ENCODE measurements at places on chromosomes 13 and 19.
A peak's percentile ranks its signal among the peaks of the same experiment; 100 is the strongest.

GRCh38 chr13:85520445-85520844 is 278.8 kb downstream of the SLITRK6 start:
- DNase-seq, result no peak

DNA sequence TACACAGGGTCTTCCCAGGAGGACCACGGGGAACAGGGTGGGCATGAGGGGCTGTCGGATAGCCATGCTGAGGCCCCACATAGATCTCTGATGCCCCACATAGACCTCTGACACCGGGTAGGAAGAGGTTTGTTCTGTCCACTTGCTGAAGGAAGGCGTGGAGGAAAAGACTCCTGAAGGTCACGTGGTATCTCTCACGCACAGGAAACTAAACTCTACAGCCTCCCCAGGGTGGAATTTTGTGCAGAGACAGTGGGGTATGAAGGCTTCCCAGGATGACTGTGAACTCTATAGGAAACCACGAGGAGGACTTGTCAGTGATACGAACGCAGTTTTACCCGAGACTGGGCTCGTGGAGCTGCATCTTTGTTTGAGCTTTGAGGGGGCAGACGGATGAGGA is 2.8 kb downstream of the EVI5L start:
- DNase-seq, result no peak

DNA sequence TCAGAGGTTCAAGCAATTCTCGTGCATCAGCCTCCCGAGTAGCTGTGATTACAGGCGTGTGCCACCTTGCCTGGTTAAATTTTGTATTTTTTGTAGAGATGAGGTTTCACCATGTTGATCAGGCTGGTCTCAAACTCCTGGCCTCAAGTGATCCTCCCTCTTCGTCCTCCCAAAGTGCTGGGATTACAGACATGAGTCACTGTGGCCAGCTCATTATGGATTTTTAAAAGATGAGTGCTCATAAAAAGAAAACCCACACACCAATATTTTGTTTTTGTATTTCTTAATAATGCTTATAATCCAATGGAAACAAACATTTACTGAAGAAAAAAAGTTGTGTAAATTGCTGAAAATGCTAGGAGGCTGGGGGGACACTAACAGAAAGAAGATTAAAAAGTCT is 5.0 kb upstream of the MICU2 start:
- DNase-seq, result no peak

- no peak for DNase-seq
These were observed 22.5 kb downstream of the CAB39L start for GRCh38 chr13:49421391-49421790.

DNA sequence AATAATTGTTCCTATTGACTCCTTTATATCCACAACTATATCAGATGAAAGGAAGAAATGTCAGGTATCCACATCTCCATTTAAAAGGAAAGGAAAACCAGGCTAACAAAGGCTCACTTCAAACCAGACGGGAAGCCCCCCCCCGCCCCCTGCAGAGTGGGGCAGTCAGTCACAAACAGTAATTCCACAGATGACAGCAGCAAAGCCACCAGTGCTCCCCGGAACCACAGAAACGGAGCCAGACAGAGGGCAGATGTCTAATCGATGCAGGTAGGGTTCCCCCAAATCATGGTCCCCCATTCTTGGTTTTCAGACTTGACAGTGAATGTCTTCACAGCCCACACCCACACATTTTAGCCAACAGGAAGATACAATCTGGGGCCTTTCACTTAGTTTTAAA is 100.8 kb downstream of the STK24 start:
- no peak for DNase-seq

DNA sequence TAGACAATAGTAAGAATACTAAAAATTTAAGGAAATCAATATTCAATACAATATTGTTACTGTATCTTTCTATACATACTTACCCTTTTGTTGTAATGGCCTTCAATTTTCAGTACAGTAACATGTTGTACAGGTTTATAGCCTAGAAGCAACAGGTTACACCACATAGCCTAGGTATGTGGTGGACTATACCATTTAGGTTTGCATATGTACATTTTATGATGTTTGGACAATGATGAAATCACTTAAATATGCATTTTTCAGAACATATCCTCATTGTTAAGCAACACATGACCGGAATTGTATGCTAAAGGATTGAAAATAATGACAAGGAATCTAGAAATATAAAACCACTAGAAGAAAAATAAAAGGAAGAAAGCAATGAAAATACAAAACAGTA is 611.4 kb downstream of the DACH1 start:
- DNase-seq, result no peak

DNA sequence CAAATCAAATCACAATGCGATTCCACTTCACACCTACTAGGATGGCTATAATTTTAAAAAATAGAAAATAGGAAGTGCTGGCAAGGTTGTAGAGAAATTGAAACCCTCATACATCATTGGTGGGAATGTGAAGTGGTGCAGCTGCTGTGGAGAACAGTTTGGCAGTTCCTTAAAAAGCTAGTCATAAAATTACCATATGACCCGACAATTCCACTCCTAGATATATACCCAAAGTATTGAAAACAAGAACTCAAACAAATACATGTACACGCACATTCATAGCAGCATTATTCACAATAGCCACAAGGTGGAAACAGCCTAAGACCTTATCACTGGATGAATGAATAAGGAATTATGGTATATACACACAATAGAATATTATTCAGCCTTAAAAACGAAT is 12.0 kb downstream of the HMGB1 start:
- no peak for DNase-seq

GRCh38 chr19:35307931-35308330 is 16.0 kb downstream of the MAG start:
- DNase-seq, result no peak

DNA sequence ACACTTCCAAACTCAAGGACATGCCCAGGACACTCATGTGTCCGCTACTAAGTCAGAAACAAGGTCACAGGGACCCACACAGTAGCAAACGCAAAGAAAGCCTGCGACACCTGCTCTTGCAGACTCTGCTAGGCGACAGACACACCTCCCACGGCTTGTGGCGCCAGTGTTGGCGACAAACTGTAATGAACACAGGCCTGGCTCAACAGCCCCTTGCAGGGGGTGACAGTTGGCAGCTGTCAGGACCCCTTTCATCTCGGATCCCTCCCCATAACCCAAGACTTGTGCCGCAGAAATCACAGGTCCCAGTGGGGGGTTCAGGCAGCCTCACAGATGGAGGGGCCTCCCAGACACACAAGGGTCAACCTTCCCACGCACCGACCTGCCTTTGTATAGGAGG is 364 bp downstream of the CKM start:
- no peak for DNase-seq

GRCh38 chr19:42040031-42040430 is 30.0 kb downstream of the GRIK5 start:
- DNase-seq, result no peak

DNA sequence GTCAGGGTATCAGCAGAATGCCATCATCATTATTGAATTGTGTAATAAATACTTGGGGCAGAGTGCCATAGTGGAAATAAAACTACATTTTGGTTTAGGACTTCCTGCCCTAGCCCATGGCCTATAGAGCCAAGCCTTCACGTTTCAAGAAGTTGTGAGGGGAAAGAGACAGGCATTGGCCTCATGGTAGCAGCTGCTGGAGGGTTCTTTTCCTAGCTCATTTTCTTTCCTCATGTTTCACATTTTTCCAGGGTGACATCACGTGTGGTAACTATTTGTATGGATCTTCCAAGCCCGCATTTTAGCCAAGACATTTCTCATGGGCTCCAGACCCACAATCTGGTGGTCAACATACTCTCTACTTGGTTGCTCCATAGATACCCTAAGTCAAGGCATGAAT is 80.4 kb downstream of the LRCH1 start:
- peak; percentile 82 for DNase-seq

GRCh38 chr19:55086730-55087541 is 11.3 kb downstream of the EPS8L1 start:
- DNase-seq, result peak; percentile 81

DNA sequence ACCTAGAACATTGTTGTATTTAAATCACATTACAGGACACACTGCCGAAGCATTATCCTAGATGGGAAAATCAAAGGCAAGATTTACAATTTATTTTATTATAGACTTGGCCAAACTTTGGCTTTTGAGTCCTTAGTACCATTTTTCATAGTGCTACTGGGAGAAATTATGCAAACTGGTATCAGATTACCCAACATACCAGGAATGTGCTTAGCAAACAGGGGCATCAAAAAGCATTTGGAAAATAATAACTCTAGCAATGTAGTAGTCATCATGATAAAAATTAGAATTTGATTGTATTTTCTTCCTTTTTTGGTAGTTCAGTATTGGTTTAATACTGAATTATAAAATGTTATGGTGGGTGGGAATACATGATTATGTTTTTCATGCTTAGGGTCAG is 34.0 kb downstream of the GPC6 start:
- no peak for DNase-seq

DNA sequence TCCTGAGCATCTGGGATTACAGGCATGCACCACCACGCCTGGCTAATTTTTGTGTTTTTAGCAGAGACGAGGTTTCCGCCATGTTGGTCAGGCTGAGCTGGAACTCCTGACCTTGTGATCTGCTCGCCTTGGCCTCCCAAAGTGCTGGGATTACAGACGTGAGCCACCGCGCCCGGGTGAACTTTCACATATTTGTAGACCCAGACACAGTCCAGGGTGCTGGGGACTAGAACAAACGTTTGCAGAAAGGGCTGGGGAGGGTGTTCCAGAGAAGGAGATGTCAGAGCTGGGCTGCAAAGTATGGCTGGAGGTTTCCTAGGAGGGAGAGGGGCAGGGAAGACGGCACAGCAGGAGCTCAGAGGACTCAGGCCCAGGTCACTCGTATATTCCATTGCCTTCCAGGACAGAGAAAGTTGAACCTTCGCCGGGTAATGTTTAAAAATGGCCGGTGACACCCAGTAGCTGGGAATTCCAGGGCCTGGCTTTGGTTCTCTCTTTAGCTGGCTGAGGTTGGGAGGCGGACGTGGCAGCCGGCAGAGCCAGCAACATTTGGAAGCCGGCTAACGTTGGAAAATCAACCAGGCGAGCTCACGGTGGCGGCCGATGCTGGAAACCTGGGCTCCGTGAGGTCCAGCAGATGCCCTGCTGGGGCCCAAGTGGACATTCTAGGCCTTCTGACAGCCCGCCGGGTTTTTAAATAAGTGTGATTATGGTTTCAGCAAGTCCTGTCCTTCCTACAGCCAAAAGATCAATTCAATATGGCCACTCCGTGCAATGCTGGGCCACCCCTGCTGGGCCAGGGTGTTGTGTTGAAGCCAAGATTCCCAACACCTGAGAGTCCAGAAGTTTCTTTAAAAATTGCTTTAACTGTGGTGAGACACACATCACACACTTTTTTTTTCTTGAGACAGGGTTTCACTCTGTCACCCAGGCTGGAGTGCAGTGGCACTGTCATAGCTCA is 41.5 kb downstream of the NFIC start:
- DNase-seq, result peak; percentile 51

GRCh38 chr13:76762721-76763120 is 123.5 kb downstream of the KCTD12 start:
- DNase-seq, result no peak

- DNase-seq, result no peak
These were observed 37.7 kb downstream of the GSX1 start for GRCh38 chr13:27830010-27830409.

DNA sequence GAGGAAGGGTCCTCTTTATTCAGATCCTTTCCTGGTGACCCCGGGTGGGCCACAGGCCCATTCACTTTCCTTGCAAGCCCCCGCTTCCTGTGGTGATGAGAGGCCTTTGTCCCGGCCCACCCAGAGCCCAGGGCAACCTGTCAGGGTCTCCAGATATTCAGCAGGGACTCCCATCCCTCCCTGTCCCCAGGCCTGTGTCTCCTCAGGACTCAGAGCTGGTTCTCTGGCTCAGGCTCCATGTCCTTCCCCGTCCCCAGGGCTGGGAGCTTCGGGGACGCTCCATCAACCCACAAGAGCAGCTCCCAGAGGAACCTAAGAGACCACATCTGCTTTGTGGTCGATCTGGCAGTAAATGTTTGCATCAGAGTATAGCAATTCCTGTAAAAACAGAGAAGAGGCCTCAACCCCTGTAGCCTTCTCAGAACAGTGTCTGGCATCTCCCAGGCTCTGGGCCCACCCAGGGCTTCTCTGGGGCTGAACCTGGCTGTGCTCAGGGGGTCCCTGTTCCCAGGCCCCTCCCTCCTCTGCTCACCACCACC is 7.8 kb downstream of the CEACAM4 start:
- DNase-seq, result no peak

- no peak for DNase-seq
These were observed 11.6 kb upstream of the JUND start for GRCh38 chr19:18292810-18293641.

Measured in astrocyte of the cerebellum (primary cell).